ENCODE measurements at places on chromosomes 7 and 10. TPM values are rescaled to one million over a fixed set of nuclear protein-coding genes. Genes with fewer than 3 reads are reported as not detected.

DNA sequence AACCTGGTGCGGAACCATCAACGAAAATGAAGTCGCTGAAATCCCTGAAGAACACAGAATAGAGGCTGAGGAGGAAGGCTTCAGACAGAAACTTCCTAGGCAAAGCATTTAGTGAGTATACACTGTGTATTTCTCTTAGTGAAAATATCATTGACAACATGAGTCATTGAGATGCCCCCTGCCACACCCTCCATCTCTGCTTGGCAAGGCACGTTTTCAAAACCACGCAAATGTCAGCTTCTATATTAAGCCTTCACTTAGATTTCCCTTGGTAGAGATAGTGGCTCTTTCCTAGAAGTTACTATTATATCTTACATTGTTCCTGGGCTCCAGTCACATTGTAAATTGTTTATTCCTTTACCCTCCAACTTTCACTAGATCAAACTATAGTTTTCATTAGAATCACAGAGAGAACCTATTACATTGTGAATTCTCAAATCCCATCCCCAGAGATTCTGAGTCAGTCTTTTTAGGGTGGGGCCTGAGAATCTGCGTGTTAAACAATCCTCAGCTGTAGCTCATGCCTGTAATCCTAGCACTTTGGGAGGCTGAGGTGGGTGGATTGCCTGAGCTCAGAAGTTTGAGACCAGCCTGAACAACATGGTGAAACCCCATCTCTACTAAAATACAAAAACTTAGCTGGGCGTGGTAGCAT is 4.6 kb upstream of the SKAP2 start:
- DNase-seq = no peak

GRCh38 chr10:74021248-74022055 is 23.5 kb downstream of the VCL start:
- no peak for DNase-seq

GRCh38 chr7:35411331-35411730 is 157.4 kb upstream of the TBX20 start:
- no peak for DNase-seq

The LRRD1 gene
- not detected for total RNA-seq

The INSYN2A gene
- total RNA-seq = not detected

The GHITM gene
- total RNA-seq = 78.7 TPM

Measured in naive thymus-derived CD4-positive, alpha-beta T cell (primary cell).